ENCODE measurements at places on chromosomes 2 and 18.

- DNase-seq = peak; percentile 98
These were observed at the start of gene TMEM185B for GRCh38 chr2:120223034-120223912. Gene TMEM185B (minus strand): TSS chr2:120223400. CDS start chr2:120222976, 424 bp downstream.

DNA sequence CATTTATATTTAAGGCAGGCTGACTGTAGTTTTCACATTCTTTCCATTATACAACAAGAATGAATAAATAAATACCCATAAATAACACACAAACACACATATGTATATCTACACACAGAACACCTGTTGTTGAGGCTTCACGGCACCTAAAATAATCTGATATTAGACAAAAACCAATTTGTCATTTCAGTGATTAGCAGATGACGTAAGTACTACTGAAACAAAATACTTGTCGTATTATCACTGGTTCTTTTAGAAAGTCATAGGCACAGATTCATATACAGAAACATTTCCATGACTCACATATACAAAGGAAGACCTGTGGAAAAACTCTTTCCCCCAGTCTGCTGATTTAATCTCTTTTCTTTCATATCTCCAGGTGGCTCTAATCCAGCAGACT, 1113.4 kb upstream of the FANCL start:
- DNase-seq = no peak

- DNase-seq = no peak
These were observed 58.0 kb upstream of the TMEM163 start for GRCh38 chr2:134776836-134777235.

- DNase-seq = no peak
These were observed 83.1 kb downstream of the FAM210A start for GRCh38 chr18:13643261-13643751.

- DNase-seq = peak; percentile 89
These were observed 144.6 kb upstream of the SATB2 start for GRCh38 chr2:199602271-199602895.

DNA sequence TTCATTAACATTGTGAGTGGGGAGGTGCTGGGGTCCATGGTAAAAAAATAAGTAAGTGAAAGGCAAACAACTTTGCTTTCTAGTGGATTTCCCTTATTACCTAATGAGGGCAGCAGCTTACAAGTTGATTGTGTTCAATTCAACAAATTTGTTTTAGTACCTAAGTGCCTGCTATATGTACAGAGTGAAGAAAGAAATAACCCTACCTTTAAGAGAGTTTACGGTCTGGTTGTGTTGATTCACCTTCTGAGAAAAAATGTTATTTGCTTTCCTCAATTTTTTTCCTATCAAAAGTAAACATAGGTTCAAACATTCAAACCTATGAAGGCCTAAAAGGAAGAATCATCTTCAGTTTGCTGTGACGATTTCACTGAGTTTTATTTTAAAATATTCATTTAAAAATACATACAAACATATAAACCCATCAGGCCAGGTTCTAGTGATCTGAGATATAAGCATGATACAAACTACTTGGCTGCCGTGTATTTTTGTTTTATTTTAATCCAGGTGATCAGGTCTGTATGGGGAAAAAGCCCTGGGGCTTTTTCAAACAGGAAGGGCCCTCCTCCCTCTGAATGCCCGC, 1.5 kb upstream of the SPTBN1 start:
- no peak for DNase-seq

DNA sequence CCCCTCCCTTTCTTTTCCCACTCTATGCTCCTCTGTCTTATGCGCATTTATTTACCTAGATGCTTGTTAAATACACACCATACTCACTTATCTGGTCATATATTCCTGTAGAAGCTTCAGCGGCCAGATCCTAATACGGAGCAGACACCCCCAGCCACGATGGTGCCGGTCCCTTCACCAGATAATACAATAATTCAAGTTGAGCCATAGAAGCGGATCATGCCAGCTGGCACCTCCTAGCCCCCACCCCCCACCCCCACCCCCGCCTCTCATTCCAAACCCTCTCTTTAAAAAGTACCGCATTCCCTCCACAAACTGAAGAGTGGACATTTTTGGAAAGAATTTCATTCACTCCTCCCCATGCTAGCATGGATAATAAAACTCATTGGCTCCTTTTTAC, 95.2 kb downstream of the BIN1 start:
- DNase-seq = no peak

- no peak for DNase-seq
These were observed 253.3 kb upstream of the TCF4 start for GRCh38 chr18:55841314-55841713.

DNA sequence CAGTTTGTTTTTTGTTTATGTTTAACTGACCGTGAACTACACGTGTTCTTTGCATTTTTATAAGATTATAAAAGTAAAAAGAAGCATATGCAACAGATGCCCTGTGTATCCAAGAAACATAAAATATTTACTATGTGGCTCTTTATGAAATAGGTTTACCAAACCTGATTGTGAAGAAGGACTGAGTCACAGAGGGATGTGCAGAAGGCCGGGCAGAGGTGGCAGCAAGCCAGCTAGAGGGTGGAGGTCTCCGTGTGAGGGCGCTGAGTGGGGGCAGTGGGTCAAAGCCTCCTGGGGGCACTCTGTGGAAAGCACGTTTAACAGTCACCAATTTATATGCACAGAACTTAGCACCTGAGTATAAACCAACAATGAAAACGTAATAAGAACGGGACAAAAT, 97.2 kb downstream of the TMEM18 start:
- no peak for DNase-seq
